Erythroblast (primary cell): ENCODE measurements at places on chromosomes 6 and 20.
A peak's percentile ranks its signal among the peaks of the same experiment; 100 is the strongest.

GRCh38 chr6:131849799-131850198 lies 42.0 kb downstream of the ENPP1 start:
- DNase-seq = no peak

DNA sequence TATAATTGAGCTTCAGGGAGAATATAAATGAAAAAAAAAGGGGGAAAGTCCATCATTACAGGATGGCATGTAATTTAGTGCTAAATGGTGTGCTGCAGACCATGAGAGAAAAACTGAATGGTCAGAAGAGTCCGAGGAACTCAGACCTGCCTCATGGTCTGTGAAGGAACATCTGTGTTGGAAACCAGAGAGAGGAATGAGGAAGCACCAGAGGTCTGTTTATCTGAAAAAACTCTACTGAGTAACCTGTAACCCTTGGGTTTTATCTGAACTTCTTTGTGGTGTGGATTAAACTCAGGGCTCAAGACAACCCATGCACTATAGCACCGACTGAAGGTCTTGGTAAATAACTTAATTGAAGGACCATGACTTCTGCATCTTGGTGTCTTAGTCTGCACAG lies 108.1 kb downstream of the RNF144B start:
- DNase-seq = no peak

DNA sequence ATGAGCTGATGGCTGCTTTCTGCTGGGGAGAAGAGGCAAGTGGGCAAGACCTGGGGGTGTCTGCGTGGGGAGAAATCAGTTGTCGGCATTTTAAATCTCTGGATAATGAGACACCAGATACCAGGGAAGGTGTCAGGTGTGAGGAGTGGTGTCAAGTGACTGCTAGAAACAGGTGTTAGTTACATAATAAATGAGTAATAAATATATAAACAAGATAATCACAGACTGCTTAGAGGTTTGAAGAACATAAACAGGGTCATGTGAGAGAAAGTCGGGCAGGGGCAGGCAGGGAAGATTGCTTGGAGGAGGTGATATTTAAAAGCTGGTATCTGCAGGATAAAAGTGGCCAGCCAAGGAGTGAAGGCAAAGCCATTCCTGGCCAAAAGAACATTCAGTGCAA lies 87.2 kb upstream of the RIN2 start:
- no peak for DNase-seq

GRCh38 chr20:24617757-24618450 lies 148.5 kb downstream of the SYNDIG1 start:
- no peak for DNase-seq

DNA sequence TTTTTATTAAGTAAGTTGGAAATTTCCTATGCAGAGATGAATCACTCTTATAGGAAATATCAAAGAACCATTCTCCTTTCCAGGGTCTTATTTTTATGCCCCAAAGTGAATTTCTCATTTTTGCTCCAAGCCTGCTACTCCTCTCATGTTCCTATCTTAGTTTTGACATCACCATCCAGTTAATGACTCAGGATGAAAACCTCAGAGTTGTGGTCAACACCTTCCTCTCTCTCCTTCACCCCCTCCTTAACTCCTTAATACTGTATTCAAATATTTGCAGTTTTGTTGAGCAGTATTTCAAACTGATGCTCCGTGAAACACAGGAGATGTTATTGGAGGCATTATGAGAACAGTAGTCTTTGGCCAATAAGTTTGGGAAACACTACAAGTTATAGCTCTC lies 64.1 kb downstream of the NRN1 start:
- no peak for DNase-seq

DNA sequence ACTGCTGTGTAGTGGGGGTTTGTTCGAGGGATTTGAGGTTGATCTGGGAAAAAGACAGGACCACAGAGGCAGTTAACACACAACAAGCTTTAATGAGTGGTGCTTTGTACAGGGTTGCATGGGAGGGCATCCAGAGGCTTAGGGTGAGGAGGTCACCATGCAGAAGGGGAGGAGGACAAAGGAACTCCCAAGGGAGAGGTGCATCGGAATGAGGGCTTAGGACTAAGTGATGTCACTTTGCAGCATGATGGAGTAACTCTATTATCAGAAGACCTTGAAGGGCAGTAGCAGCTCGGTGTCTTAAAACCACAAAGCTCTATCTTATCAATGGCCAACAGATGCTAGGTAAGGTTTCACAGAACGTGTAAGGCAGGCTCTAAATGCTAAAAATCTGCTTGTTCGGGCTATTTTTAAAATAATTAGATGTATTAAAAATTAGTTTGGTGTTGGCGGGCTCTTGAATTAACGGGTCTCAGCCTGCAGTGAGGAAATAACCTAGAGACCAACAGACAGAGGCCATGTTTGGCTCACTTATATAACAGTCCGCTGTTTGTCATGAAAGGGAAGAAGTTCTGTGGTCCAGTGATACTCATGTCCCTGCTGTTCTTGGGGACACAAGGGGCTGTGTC lies 37.9 kb downstream of the MAN1A1 start:
- DNase-seq = peak; percentile 18

GRCh38 chr6:122490607-122491006 lies 19.0 kb upstream of the SERINC1 start:
- no peak for DNase-seq

GRCh38 chr6:35955970-35956369 lies 35.1 kb upstream of the SRPK1 start:
- DNase-seq = peak; percentile 9

- DNase-seq = no peak
Observed at GRCh38 chr6:120405947-120406346, 928.3 kb downstream of the TBC1D32 start.

GRCh38 chr20:4896971-4897497 lies 104.3 kb downstream of the SLC23A2 start:
- DNase-seq = no peak

GRCh38 chr6:170305805-170306323 lies 694 bp upstream of the FAM120B start:
- peak; percentile 27 for DNase-seq

GRCh38 chr6:18343741-18344140 lies 43.4 kb upstream of the RNF144B start:
- DNase-seq = no peak

- no peak for DNase-seq
Observed at GRCh38 chr6:93992976-93993375, 573.6 kb upstream of the EPHA7 start.

- no peak for DNase-seq
Observed at GRCh38 chr6:166573511-166574216, 12.8 kb downstream of the RAMACL start.

DNA sequence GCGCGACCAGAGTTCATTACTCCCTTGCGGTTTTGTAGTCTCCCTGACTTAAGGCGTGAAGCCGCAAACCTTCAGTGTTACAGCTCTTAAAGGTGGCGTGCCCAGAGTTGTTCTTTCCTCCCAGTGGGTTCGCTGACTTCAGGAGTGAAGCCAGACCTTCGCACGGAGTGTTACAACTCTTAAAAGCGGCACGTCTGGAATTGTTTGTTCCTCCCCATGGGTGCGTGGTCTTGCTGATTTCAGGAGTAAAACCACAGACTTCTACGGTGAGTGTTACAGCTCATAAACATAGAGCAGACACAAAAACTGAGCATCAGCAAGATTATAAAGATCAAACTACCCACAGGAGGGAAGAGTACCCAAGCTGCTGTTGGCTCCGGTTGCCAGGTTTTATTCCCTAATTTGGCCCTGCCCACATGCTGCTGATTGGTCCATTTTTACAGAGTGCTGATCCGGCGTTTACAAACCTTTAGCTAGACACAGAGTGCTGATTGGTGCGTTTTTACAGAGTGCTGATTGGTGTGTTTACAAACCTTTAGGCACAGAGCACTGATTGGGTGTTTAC lies 10.4 kb downstream of the TMEM14C start:
- peak; percentile 15 for DNase-seq

DNA sequence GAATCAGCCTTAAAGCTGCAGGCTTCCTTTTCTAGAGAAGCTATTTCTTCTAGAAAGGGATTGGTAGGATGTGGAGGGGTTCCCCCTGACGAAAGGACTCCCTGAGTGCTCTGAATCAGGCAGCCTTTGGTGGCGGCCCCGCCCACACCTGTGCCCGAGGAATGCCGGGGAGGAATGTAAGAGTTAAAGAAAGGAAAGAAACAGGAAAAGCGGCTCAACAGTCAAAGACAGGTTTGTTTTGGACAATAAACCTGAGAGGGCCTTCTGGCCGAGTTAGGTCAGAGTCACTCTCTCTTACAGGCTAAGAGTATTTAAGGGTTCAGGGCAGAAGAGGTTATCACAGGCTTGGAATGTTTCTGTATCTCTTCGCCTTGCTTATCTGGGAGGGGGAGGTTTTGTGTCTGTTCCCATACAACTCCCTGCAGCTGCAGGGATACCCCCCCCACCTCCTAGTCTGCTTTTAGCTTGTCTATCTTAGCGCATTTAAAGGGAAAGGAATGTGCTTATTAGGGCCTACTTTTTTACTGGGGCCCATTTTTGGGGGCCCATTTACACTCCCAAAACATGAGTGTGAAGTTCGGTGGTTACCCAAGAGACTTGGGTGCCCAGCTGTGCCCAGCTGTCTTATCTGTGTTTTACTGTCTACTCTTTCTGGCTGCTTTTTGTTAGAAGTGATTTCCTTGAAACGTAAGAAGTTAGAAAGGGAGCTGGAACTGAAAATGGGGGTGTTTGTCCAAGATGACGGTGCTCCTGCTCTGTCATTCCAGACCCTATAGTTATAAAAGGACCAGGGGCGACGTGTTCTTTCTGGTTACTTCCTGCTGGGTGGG lies 32.8 kb downstream of the DYNLT1 start:
- no peak for DNase-seq

DNA sequence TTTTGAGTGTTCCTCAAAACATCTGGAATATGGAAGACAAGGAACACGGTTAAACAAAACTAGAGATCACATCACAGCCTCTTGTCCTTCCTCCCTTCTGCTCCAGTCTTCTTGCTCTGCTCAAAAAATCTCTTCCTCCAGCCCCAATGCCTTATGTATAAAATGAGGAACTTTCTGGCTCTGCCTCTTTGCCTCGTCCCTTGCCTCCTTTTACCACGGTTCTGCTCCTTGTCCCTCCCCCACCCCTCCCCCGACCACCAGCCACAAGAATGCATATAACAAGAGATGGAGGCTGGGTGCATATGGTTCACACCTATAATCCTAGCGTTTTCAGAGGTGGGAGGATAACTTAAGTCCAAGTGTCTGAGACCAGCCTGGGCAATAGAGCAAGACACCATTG lies 43.6 kb downstream of the PLAGL2 start:
- no peak for DNase-seq

- DNase-seq = no peak
Observed at GRCh38 chr20:43533060-43533459, 25.6 kb downstream of the L3MBTL1 start.

- DNase-seq = no peak
Observed at GRCh38 chr6:41791984-41792383, 4.5 kb downstream of the TOMM6 start.

- no peak for DNase-seq
Observed at GRCh38 chr6:73679009-73679408, 17.0 kb upstream of the CD109 start.

DNA sequence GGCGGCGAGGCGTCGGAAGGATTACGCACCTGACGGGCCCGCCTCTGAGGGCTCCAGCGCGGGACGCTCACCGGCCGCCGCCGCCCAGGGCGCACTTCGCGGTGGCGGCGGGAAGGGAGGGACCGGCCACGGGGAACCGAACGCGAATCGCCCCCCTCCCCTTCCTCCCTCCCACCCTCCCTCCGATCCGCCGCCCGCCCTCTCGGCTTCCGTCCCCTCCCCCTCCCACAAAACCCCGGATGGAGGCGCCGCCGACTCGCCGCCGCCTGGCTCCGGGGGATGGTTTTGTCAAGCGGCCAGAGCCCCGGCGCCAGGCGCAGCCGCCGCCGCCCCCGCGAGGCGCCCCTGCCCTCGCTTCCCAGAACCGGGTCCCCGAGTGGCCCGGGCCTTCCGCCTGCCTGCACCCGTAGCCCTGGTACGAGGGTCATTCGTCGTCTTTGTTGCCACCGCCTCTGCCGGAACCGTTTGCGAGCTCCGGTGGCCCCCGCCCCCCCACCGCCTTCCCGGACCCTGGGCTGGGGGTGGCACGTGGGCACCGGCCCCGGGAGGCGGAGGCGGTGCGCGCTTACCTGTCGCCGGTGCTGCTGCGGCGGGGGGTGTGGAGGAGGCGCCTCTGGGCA lies 398 bp downstream of the ZBTB2 start:
- peak; percentile 89 for DNase-seq

DNA sequence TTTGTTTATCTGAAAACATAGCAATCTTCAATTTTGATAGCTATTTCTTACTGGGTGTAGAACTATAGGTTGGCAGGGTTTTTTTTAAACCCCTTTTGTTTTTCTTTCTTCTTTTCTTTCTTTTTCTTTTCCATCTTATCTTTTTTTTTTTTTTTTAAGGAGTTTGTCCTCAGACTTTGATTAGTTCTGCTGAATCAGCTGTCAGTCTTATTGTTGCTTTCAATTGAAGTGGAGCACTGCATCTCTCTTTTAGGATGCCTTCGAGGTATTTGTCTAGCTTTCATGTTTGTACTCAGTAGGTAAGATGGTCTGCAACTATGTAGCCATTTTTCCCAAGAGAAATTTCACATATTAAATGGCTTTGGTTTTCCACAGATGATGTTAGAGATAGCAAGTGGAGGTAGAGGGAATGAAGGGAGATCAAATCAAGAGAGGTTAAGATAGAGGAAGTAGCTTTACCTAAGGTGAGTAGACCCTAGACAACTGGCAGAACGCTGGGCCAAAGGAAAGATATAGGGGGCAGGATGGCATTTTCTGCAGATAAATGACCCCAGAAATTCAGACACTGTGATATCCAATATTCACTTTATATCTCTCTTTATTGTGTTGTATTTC lies 137.1 kb downstream of the BCAS1 start:
- no peak for DNase-seq

DNA sequence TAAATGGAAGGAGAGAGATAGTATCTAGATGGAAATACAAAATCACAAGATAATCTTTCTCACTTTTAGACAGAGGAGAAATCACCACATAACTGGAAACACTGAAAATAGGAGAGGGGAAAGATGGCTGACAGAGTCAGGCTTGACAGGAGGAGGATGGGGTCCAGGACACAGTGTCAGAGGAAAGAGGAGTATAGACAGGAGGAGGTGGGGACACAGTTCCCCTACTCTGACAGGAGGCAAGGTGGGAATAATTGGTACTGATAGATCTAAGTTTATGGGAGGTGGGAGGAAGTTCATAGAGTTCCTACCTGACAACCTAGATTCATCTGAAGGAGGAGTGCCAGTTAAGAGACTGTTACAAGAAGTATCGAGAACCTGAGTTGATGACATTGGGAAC lies 9.1 kb downstream of the GPR6 start:
- no peak for DNase-seq

DNA sequence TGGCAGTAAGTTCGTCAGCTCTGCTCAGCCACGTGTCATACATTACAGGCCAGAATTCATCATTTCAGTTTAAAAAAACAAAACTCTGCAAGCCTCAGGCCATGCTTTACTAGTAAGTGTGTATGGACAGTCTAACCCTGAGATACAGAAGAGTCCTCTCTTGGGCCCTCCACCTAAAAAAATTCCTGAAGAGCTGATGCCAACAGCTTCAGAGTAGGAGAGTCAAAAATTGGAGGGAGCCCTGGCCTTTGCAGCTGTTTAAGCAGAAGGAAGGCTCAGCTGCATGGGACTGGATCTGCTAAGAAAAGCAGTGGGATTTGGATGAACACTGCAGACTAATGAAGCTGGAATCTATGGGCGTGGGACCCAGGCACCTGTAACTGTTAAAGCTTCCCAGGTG lies 47.2 kb upstream of the FAM8A1 start:
- no peak for DNase-seq
